ENCODE measurements at places on chromosomes 1 and 21.

DNA sequence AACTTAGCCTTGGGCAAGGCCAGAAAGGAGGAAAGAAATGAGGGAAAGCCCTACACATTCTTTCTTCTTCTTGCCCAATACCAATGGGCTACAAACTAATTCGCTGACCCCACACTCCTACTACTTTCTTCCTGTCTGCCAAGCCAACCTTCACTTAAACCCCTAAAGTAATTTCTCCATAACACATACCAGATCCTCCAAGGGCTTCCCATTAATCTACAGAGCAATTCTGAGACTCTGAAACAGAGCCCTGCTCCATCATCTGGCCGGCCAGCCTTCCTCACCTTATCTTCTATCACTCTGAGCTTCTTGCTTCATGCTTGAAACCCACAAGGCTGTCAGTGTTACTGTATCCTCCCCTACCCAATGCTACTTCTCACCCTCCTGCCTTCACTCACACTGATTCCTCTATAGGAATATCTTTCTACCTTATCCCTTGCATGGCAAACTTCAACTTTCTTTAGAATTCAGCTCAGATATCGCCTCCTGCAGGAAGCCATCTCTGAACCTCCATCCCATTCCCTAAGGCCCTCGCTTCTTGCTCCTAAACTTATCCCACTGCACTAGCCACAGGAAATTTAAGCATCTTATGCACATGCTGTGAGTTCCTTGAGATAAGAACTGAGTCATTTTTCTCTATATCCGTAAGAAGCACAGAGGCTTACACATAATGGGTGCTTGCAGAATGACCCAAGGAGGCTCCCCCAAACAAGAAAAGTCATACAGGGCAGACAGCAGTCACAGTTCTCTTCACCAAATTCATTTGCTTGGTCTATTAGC lies 81.9 kb downstream of the JAK1 start:
- no peak for DNase-seq

GRCh38 chr1:184745929-184746638 lies 8.6 kb downstream of the EDEM3 start:
- DNase-seq = no peak

DNA sequence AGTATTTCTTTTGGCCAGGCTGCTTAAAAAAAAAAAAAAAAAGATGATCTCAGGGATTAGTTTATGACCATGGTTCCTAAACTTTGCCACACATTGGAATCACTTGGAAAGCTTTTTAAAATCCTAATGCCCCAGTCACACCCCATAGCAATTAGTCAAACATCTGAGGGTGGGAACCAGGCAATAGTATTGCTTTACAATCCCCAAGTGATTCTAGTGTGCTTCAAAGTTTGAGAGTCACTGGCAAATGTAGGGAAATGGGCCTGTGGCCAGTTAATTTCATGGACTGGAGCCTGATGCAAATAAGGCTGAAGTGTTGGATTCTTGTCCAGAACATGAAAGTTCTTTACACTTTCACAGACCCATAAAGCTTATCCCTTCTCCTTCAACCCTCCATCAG lies 374.6 kb upstream of the ESRRG start:
- no peak for DNase-seq

GRCh38 chr1:18548643-18549042 lies 67.9 kb downstream of the KLHDC7A start:
- no peak for DNase-seq

GRCh38 chr1:63027176-63027575 lies 243.2 kb downstream of the ATG4C start:
- no peak for DNase-seq

GRCh38 chr1:190858140-190858539 lies 380.5 kb upstream of the BRINP3 start:
- DNase-seq = no peak

DNA sequence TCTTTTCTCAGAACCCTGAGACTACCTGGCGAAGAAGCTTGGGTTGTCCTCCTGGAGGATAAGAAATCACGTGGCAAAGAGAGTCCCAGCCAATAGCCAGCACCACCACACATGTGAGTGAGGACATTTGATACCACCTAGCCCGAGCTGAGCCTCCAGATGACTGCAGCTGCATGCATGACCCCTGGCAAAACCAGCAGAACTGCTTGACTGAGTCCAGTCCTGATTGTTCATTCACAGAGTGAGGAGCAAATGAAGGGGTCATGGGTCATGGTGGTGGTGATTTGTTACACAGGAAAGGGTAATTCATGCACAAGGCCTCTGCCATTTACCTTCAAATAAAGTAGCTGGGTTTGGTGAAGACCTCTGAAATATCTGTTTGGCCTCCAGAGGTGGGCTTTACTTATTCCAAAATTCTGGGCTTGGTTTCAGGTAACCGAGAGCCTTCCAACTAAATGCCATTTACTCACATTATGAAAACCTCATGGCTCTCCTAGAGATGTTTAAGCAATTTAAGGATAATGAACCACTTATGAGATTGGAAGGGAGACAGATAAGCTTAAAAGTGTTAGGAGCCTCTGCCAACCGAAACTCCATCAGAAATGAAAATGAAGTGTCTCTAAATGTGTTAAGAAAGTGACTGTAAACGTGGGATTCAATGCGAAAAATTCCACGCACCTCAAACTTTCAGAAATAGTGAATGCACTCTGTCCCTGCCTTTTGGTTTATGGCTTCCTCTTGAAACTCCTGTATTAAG lies 163.3 kb downstream of the SLC35F3 start:
- no peak for DNase-seq

DNA sequence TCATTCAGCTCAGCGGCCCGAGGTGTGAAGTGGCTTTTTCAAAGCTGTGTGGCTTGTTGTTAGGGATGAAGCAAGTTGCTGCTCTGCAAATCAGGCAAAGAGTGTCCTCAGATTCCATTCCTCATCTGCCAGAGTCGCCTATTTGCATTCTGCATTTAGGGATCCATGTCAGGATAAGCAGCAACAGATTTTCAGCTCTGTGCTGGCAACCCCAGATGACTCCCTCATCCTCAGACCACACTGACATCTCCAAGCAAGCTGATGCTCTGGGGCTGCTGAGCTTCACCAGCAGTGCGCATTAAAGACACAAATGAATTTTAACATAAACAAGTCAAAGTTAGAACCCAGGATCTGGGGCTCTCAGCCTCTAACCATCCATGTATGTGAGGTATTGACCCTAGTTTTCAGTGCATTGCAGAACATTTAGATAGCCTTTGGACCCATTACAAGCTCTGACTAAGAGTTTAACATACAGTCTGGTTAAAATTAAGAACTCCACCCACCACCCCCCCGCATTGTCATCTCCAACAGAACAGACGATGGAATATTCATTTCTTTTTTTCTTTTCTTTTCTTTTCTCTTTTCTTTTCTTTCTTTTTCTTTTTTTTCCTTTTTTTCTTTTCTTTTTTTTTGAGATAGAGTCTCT lies 10.9 kb downstream of the CFAP107 start:
- no peak for DNase-seq

DNA sequence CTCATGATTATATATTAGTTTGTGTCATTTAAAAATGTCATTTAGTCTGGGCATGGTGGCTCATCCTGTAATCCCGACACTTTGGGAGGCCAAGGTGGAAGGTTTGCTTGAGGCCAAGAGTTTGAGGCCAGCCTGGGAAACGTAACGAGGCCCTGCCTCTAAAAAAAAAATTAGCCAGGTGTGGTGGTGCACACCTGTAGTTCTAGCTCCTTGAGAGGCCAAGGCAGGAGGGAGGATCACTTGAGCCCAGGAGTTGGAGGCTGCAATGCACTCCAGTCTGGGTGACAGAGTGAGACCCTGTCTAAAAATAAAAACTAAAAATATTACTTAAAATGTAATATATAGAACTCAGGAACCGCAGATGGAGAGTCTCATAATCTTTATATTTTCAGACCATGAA lies 34.6 kb downstream of the RUNX3 start:
- no peak for DNase-seq

- DNase-seq = no peak
Measured at GRCh38 chr1:68495968-68496679, 758 bp downstream of the DEPDC1 start.

GRCh38 chr1:24878775-24879742 lies 51.0 kb downstream of the RUNX3 start:
- DNase-seq = no peak

DNA sequence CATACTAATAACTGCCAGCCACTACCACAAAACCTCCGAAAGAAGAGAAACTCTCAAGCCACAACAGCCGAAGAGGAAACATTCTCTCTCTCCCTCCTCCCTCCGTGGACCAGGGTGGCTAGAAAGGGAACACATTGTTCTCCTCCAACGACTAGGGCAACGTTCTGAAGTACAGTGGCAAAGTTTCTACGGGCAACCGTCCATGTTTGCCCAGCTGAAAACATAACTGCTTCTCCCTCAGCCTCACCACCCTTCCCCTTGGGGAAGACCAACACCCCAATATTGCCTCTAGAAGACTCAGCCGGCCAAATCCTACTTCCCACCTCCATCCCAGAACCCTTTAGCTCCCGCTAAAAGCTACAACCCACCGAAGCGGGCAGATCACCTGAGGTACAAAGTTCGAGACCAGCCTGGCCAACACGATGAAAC lies 2.0 kb downstream of the GLUL start:
- no peak for DNase-seq

GRCh38 chr21:15839601-15840000 lies 109.8 kb downstream of the USP25 start:
- DNase-seq = no peak

DNA sequence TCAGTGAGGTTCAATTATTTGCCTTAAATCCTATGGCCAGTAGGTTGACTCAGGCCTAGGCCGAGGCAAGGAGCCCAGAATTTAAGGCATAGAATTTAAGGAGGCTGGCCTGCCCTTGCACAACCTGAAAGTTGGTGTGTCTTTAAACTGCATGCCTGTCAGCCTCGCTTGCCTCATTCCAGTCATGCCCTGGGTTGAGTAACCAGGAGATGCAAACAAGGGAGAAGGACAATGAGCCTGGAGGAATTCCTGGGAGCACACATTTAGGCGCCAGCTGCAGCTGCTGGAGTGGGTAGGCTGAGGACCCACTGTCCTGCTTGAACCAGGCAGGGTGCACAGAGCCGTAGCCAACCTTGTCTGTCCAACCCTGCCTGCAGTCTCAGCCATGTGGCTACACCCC lies 11.7 kb downstream of the CD2 start:
- DNase-seq = no peak

GRCh38 chr1:184618851-184619250 lies 135.8 kb downstream of the EDEM3 start:
- DNase-seq = no peak

DNA sequence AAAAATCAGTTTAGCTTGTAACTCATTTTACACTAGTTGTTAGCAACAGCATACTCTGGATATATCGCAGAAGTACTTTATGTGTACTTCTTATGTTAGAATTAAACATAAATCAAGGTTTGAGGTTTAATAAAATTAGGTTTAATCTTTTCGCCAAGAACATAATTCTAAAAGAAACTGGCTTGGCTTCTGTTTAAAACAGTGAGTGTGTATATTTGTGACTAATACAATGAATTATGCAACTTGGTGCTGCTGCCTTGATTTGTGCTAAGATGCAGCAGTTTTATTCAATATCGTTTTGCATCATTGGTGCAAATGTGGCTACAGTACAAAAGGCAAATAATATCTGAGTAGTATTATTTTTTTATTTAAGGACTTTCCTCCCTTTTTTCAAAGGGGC lies 44.8 kb downstream of the USP25 start:
- DNase-seq = no peak

DNA sequence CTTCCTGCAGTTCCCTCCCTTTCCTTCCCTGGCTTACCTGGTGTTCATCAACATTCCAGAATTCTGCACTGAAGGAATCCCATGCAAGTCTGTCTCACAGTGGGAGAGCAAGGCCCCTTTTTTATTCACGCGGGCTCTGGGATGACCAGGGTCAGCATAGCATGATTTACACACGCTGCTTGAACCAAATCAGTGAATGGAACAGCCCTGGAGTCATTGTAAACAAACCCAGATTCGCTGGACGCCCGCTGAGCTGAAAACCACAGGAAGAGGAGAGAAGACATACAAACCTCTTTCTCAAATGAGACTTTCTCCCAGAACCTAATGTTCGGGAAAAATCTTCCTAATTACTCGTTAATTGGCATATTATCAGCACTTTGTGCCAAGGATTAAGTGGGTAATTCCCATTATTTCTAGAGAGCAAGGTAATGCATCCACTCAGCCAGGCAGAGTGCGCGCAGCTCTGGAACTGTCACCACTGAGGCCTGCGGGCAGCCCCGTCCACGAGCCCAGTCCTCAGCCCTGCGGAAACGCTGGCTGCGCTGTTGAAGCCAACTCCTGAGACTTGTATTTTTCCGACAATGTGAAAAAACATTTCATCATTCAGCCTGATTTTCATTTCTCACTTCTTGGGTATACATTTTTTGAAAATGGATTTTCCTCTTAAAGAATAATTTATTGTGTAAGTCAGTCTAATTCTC lies 140.0 kb downstream of the ETS2 start:
- DNase-seq = no peak

DNA sequence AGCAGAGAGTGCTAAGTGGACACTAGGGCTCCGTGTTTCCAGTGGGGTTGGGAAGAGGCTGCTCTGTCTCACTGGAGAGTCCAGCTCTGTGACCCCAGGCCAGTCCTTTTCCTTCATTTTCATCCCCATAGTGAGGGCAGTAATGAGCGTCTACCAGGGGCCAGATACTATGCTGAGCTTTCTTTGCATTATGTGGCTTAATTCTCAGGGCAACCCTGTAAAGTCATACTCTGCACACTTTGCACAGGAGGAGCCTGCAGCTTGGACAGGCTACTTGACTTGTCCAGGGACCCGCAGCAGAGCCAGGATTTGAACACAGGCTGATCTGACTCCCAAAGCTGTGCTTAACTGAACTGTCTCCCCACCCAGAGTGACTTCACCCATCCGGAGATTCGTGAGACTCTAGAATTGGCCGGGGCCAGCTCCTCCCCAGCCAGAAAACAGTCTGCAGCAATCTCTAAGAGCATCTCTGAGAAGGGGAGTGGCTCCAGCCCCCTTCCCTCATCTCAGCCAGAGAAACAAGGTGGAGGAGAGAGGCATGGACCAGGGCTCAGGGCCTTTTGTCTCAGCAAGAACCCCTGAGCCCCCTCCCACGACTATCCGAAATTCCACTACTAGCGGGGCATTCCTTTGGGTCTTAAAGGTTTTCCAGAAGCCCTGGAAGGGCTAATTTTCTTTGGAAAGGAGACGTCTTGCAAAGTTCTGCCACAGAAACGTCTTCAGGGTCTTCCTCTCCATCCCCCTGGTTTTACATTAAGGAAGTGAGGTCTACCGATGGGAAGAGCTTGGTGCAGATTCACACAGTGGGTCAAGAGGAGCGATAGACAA lies 866 bp upstream of the FNDC5 start:
- DNase-seq = no peak

Data from activated T-helper 1 cell treated with anti-CD3 and anti-CD28 coated beads, Interleukin-2, amount 50 U/mL, for 16 hours (primary cell).